ENCODE measurements at places on chromosomes 16 and 17.

DNA sequence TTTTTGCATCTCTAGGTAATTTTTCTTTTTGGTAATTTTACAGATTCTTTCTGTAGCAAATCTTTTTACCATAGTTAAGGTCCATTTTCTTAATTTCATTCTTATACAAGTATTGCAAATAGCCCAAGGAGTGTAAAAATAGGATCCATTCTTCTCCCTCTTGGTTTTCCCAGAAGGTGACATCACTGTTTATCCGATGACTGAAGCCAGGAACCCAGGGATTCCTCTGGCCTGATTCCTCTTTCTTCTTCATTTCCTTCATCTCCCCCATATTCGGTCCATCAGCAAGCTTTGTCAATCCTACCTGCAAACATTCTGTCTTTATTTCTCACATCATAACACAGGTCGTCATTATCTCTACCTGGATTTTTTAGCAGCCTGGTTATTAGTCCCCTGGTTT lies 5.3 kb downstream of the RBBP6 start:
- no peak for DNase-seq

DNA sequence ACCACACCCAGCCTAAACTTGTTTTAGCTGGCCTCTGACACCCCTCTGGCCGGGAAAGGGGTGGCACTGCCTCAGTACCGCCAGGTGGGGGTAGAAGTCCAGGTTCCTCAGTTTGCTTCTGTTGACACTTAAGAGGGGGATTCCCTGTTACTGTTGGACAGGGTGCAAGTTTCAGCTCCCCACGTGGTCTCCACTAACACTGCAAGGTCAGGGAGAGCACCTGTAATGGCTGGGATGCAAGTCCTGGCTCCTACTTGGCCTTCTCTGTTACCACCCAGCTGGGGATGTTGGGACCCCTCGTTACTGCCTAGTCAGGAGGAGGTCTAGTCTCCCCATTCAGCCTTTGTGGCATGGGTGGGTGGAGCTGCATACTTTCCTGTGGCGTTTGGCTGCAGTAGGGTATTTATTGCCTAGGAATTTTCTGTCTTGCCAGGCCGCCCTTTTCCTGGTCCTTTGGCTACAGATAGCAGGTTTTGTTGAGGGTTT lies 10.6 kb upstream of the MFAP4 start:
- DNase-seq: no peak

DNA sequence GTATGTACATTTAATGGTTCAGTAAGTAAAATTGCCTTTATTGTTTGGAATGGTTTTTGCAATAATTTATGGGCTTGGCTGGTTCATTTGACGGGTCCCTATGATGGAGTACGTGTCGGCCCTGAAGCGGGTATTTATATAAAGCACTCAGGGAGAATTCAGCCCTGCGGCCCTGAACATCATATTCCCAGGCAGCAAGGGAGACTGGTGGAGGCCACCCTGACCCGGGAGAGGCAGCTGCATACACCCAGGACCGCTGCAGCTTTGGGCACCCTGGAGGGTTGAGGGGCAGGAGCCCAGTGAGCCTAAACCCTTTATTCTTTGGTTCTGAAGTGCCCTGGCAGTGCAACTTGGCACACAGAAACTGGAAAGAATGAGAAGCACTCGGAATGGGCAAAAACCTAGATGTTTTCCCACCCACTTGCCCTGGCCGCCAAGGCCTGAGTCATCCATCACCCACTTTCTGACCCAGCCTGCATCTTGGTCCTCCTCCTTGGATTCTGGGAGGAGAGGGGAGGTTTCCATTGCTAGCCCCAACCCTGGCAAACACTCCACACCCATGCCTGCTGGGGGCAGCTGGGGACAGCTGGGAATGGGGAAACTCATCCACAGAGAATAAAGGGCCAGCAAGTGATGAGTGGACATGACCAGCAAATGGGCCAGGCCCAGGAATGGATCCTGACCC lies 162.2 kb upstream of the TNRC6C start:
- no peak for DNase-seq

DNA sequence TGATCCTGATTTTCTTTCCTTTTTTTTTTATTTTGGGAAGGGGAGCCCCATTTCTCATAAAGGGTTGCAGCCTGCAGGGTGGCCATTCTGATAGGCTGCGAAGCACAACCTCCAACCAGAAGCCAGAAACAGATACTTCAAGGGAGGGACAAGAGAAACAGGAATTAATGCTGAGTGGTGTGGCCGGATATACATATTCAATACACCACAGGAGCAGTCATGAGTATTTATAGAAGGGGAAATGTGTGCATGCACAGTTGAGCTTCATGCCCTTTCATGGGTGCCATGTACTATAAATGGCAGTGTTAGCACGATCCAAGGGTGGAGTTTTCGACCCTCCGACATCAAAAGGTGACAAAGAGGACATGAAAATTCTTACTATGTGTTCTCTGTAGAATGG lies 320.8 kb downstream of the CBLN1 start:
- no peak for DNase-seq

- no peak for DNase-seq
Measured at GRCh38 chr16:81830845-81831540, 51.9 kb downstream of the PLCG2 start.

Data from stimulated activated CD4-positive, alpha-beta T cell treated with anti-CD3 and anti-CD28 coated beads, Interleukin-2, amount 100 ng/mL, for 24 hours (primary cell).